NCI-H82 (cell line): ENCODE measurements at places on chromosomes 7 and 10.

- DNase-seq, result no peak
Measured at GRCh38 chr10:70328967-70329366, 45.2 kb upstream of the NPFFR1 start.

- no peak for DNase-seq
Measured at GRCh38 chr7:44215531-44215930, 14.8 kb downstream of the YKT6 start.

DNA sequence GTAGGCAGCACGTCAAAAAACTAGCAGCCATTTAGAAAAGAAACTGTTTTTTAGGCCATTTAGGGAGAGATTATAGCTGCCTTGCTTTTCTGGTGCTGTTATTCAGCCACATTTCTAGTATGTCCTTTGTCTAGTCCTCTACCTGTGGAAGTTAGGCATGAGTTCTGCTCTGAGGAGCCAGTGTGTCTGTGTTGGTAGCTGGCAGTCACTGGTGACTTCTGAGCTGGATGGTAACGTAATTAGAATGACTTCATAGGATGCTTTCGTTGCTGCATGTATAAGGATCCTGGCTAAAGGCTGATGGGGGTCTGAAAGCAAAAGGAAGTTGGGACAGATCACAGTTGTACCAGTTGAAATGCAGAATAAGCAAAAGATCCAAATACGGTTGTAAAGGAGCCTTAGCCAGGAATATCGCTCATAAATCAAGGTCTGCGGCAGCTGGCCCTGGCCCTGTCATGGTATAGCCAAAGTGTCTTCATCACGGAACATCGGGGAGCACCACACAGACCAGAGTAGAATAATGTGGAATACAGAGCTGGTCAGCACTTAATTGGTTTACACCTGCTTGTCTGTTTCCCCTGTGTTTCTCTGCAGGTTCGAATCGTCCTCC, 226.7 kb downstream of the EXOC4 start:
- DNase-seq, result no peak

- peak; percentile 16 for DNase-seq
Measured at GRCh38 chr10:119251315-119251708, 43.9 kb downstream of the GRK5 start.

- DNase-seq, result no peak
Measured at GRCh38 chr7:83593921-83594475, 54.9 kb downstream of the SEMA3E start.

DNA sequence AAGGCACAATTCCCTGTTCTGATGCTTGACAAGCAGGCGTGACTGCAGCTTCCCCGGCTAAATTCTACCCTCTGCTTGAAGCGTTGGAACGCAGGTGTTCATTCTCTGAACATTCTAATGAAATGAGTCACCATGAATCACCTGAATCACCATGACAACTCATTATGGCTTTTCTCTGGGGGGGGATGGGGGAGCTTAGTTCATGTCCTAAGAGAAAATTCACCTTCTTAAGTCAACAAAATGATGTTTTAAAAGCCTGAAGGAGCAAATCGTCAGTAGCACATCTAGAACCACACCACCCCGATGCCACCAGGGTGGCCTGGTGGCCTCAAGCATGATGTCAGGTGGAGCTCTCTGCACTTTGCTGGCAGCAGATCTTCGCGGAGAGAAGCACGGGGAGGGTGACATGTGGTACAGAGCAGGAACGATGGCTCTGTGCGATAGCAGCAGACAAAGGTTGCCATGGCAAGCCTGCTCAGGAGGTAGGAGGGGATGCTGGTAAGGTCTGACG, 33.7 kb downstream of the DDC start:
- DNase-seq, result peak; percentile 82

DNA sequence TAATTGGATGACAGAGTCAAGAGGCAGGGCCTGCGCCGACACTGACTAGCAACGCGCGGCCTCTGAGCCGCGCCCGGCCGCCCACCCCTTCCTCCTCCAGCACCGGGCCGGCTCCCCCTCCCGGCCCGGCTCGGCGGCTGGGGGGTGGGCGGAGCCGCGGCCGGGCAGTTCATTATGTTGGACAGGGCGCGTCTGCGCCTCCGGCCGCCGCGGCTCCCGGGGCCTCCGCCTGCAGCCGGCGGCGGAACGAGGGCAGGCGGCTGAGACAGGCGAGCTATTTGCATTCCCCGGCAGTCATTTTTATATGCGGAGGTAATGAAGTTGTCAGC, 106.7 kb downstream of the SNX10 start:
- peak; percentile 89 for DNase-seq

DNA sequence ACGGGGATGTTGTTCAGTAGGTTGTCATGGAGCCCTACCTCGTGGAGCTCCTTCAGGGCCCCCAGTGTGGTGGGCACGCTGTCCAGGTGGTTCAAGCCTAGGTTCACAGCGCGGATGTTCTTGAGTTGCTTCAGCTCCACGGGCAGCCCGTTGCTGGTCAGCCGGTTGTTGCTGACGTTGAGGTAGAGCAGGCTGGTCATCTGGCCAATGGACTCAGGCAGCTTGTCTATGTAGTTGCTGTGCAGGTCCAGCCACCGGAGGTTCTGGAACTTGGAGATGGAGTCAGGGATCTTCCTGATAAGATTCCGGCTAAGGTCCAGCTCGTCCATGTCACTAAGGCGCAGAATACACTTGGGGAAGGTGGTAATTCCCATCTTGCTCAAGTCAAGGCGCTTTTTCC, 26.0 kb downstream of the LRRC18 start:
- no peak for DNase-seq

- DNase-seq, result no peak
Measured at GRCh38 chr7:124029396-124030188, 3.3 kb downstream of the TMEM229A start.

GRCh38 chr7:115216652-115217051, 294.8 kb downstream of the MDFIC start:
- DNase-seq, result no peak

DNA sequence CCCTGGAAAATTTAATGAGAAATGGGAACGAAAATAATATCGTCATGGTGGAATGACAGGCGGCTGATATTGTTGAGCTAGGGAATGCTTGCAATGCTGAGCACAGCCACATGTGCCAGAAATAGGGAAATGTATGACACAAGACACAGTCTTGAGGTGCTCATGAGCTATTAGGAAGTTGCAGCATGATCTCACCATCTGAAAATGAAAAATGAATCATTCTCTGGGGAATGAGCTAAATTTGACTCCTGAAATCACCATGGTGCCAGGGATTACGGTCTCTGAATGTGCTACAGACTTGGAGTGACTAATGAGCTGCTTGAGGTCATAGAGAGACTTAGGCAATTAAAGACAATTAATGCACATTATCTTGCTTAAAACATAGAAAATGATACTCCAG, 845.0 kb downstream of the CNTNAP2 start:
- no peak for DNase-seq

GRCh38 chr7:121473645-121474300, 77.7 kb upstream of the FAM3C start:
- DNase-seq, result no peak

DNA sequence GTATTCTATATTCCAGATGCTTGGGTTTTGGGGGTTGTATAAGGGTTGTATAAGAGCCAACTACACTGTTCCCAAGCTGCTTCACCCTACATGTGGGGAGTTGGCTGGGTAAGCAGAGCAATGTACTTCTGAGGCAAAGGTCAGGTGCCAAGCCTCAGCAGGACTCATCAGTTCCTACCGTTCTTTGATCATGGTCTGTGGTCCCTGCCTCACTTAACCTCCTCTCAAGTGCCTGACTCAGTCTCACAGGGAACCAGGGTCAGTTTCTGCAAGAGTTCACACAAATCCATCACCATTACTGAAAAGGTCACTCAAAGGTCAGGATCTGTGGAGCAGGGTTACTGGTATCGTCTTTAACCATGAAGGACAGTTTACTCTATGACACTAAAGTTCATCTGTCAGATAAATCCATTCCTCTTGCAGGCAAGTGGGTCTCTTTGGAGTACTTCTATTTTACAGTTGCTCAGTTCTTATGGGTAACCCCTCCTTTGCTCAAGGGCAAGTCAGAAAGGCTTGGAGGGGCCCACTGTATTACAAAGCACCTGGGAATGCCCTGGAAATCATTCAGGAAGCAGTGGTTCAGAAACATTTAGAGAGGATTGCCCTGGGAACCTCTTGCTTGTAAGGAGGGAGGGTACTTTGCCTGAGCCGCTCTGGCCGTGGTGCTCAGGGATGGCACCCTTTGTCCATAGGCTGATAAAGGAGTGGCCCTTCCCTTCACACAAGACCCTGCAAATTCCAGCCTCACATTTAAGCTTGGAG, 184.3 kb upstream of the CDCA7L start:
- no peak for DNase-seq

- no peak for DNase-seq
Measured at GRCh38 chr10:87816163-87816897, 1.7 kb downstream of the ATAD1 start.
